Activated B cell treated with CpG ODN at 0.5 μM for 24 hours (primary cell): ENCODE measurements at places on chromosomes 11 and 22. TPM values are rescaled to one million over a fixed set of nuclear protein-coding genes. Genes with fewer than 3 reads are reported as not detected.

DNA sequence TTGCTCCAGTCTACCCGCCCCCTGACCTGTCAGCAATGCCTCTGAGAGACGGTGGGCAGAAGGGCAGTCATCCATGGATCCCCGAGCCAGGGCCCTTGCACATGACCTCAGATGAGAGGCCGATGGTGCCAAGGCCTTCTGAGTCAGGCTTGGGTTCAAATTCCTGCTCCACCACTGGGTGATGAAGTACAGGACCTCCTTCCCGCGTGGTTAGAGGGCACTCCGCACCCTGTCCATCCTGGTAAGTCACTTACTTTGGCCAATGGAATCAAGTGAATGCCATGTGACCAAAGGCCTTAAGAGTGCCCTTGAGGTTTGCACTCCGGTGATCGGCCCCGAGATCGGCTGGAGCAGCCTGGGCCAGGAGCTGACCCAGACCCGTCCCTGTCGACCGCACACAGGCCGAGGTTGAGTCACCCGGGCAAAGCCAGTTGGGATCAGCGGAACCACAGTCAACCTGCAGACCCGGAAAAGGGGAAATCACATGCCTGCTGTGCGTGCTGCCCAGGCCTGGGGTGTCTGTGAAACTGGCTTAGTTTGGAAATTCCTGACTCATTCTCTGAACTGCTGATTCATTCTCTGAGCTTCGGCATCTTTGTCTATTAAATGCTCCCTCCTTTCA lies 48.9 kb downstream of the RTL6 start:
- H3K4me3 ChIP-seq = no peak overlapping the region
- H3K27me3 ChIP-seq = no peaks in the 10 kb centered on the region
- no peaks in the 10 kb centered on the region for H3K4me1 ChIP-seq
- no peak overlapping the region for H3K27ac ChIP-seq
- no peaks in the 10 kb centered on the region for H3K36me3 ChIP-seq
- DNase-seq = no peak

- no peak overlapping the region for H3K27ac ChIP-seq
- no peak overlapping the region for H3K4me3 ChIP-seq
- H3K4me1 ChIP-seq = peaks cover 4% of the 10 kb centered on the region
- peaks cover 6% of the 10 kb centered on the region for H3K36me3 ChIP-seq
- peak; percentile 74 for DNase-seq
These were observed 112.8 kb downstream of the WNT7B start for GRCh38 chr22:45863981-45864751.

GRCh38 chr11:128552783-128553661 lies 34.3 kb downstream of the ETS1 start:
- peak overlapping the region; percentile 98 for H3K27ac ChIP-seq
- peak; percentile 47 for DNase-seq
- H3K4me1 ChIP-seq = peaks cover 72% of the 10 kb centered on the region
- H3K27me3 ChIP-seq = no peaks in the 10 kb centered on the region
- H3K4me3 ChIP-seq = peak overlapping the region; percentile 73

DNA sequence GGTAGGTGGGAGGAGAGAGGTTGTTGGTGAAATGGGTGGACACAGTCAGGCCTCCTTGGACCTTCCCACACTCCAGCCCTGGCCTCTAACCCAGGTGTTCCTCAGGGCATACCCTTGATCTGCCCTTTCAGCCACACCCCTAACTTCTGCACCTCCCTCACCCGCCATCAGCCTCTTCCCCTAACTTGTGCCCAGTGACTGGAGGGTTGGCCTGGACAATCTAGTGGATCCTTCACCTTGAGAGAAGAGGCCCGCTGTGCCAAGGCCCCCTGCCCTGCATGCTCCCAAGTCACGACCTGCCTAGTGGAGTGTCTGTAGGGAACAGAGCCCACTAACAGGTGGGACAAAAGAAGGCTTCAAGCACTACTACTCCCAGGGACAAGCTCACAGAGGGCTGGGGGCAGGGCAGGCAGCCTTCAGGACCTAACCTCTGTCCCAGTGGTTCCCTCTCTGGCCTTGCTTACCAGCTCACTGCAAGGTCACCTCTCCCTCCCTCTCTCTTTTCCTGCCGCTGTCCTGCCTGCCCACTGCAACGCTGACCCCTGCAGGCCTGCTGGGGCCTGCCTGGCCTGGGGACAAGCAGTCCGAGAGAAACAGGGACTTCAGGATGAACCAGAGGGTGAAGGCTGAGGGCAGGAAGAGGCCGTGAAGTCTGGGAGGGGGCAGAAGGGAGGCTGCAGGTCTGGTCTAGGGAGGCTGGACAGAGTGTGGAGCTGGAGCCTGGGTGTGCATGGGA lies 3.3 kb downstream of the SYT7 start:
- no peak for DNase-seq
- H3K27ac ChIP-seq = no peak overlapping the region
- H3K36me3 ChIP-seq = no peaks in the 10 kb centered on the region
- peaks cover 14% of the 10 kb centered on the region for H3K4me1 ChIP-seq
- H3K27me3 ChIP-seq = peaks cover 51% of the 10 kb centered on the region

GRCh38 chr22:37624017-37624365 lies 15.4 kb downstream of the GGA1 start:
- H3K4me1 ChIP-seq = peaks cover 61% of the 10 kb centered on the region
- H3K27ac ChIP-seq = peak overlapping the region; percentile 84
- H3K36me3 ChIP-seq = peaks cover 46% of the 10 kb centered on the region
- no peak overlapping the region for H3K4me3 ChIP-seq
- no peak for DNase-seq
- no peaks in the 10 kb centered on the region for H3K27me3 ChIP-seq

GRCh38 chr22:10781571-10782403 lies 4746.2 kb upstream of the OR11H1 start:
- DNase-seq = no peak
- no peaks in the 10 kb centered on the region for H3K27me3 ChIP-seq
- H3K27ac ChIP-seq = no peak overlapping the region
- H3K4me1 ChIP-seq = no peaks in the 10 kb centered on the region
- H3K4me3 ChIP-seq = no peak overlapping the region
- no peaks in the 10 kb centered on the region for H3K36me3 ChIP-seq

GRCh38 chr22:27192135-27192829 lies 534.9 kb downstream of the MIAT start:
- no peaks in the 10 kb centered on the region for H3K4me1 ChIP-seq
- H3K27ac ChIP-seq = no peak overlapping the region
- no peak overlapping the region for H3K4me3 ChIP-seq
- no peak for DNase-seq

DNA sequence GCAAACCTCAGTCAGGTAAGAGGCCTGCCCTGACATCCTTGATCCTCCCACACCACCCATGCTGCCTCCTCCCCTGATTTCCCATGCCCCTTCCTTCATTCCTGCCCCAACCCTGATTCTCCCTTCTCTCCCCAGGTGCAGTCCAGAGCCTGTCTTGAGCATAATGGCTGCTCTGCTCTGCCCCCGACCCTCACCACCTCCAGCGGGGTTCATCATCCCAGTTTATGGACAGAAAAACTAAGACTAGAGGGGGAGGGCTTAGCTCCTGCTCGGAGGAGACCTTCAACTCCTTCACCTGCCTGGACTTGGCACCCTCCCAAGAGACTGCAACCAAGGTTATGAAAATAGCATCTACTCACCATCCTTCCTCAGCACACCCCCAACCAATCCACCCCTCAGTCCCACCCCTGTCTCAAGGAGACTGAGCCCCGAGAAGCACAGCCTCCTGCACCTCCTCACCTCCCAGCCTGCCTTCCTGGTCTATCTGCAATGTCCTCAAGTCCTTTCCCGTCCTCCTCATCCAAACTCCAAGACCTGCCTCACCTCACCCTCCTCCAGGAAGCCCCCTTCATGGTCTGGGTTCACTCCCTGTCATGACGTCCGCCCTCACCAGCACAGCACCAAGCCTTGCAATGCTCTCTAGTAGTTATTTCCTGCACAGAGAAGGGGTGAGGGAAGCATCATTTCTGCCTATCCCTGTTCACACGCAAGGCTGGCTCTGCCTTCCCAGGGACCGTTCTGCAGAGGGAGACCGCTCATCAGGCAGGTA lies 103.1 kb downstream of the PDE2A start:
- no peak for DNase-seq
- H3K36me3 ChIP-seq = no peaks in the 10 kb centered on the region
- peaks cover 3% of the 10 kb centered on the region for H3K4me1 ChIP-seq
- peaks cover 43% of the 10 kb centered on the region for H3K27me3 ChIP-seq
- H3K4me3 ChIP-seq = no peak overlapping the region

GRCh38 chr11:75305993-75306392 lies 45.5 kb downstream of the ARRB1 start:
- H3K36me3 ChIP-seq = no peaks in the 10 kb centered on the region
- no peak for DNase-seq
- peaks cover 5% of the 10 kb centered on the region for H3K27me3 ChIP-seq

DNA sequence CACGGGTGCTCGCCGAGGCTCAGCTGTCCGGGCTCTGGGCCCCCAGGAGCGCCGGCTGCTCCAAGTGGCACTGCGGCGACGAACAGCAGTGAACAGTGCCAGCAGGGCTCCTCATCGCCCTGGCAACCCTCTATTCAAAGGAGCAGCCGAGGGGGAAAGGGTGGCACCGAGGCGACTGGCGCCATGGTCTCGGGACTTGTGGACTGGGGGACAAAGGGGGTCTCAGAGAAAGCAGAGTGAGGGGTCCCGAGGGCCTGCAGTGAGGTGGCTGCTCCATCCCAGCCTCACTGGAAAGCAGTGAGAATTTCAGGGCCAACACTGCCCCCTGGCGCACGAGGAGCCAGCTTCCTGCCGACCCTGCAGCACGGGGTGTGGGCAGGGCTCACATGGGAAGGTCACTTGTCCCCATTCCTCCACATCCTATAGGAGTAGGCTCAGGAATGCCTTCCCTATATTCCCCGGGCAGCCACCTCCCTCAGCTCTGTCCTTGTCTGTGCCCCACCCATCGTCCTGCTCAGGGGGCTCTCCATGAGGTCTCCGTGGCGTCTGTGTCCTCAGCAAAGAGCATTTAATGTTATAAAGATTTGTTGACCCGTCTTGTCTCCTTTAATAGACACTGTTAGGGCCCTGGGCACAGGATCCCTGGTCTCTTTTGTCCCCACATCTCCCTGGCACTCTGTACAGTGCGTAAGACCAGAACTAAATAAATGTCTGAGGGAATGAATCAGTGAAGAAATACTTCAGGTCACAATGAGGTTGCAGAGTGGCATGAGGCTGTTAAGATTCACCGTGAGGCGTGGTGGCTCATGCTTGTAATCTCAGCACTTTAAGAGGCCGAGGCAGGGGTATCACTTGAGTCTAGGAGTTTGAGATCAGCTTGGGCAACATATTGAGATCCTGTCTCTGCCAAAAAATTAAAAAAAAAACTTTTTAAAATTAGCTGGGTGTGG lies 26.4 kb downstream of the LRFN4 start:
- no peaks in the 10 kb centered on the region for H3K36me3 ChIP-seq
- DNase-seq = peak; percentile 54
- H3K4me1 ChIP-seq = no peaks in the 10 kb centered on the region
- H3K27me3 ChIP-seq = peaks cover 3% of the 10 kb centered on the region
- H3K4me3 ChIP-seq = no peak overlapping the region

GRCh38 chr11:33709466-33709865 lies 8.8 kb upstream of the C11orf91 start:
- no peaks in the 10 kb centered on the region for H3K4me1 ChIP-seq
- DNase-seq = no peak
- H3K27ac ChIP-seq = no peak overlapping the region
- peaks cover 34% of the 10 kb centered on the region for H3K36me3 ChIP-seq
- no peaks in the 10 kb centered on the region for H3K27me3 ChIP-seq
- H3K4me3 ChIP-seq = no peak overlapping the region

GRCh38 chr11:119907122-119907851 lies 178.3 kb upstream of the NECTIN1 start:
- no peak overlapping the region for H3K4me3 ChIP-seq
- H3K36me3 ChIP-seq = no peaks in the 10 kb centered on the region
- H3K4me1 ChIP-seq = no peaks in the 10 kb centered on the region
- H3K27me3 ChIP-seq = peaks cover 7% of the 10 kb centered on the region
- no peak overlapping the region for H3K27ac ChIP-seq
- DNase-seq = no peak

GRCh38 chr11:14907411-14908213 lies 15.6 kb upstream of the CYP2R1 start:
- peak; percentile 73 for DNase-seq
- H3K27me3 ChIP-seq = peaks cover 2% of the 10 kb centered on the region
- H3K36me3 ChIP-seq = peaks cover 2% of the 10 kb centered on the region
- H3K4me3 ChIP-seq = no peak overlapping the region

GRCh38 chr11:122320671-122321070 lies 204.7 kb upstream of the BLID start:
- DNase-seq = no peak
- no peaks in the 10 kb centered on the region for H3K36me3 ChIP-seq
- no peak overlapping the region for H3K27ac ChIP-seq
- no peaks in the 10 kb centered on the region for H3K27me3 ChIP-seq
- H3K4me3 ChIP-seq = no peak overlapping the region
- H3K4me1 ChIP-seq = no peaks in the 10 kb centered on the region

GRCh38 chr11:95231881-95232605 lies 1.0 kb upstream of the SESN3 start:
- no peak overlapping the region for H3K4me3 ChIP-seq
- H3K4me1 ChIP-seq = peaks cover 55% of the 10 kb centered on the region
- H3K36me3 ChIP-seq = peaks cover 14% of the 10 kb centered on the region
- DNase-seq = peak; percentile 66

- H3K4me3 ChIP-seq = no peak overlapping the region
- no peak for DNase-seq
- no peak overlapping the region for H3K27ac ChIP-seq
- no peaks in the 10 kb centered on the region for H3K4me1 ChIP-seq
- H3K36me3 ChIP-seq = no peaks in the 10 kb centered on the region
- H3K27me3 ChIP-seq = no peaks in the 10 kb centered on the region
These were observed 252.2 kb upstream of the MTNR1B start for GRCh38 chr11:92717240-92717639.

- no peak overlapping the region for H3K4me3 ChIP-seq
- no peaks in the 10 kb centered on the region for H3K4me1 ChIP-seq
- no peak for DNase-seq
- no peak overlapping the region for H3K27ac ChIP-seq
These were observed 3.9 kb downstream of the SCGB1D1 start for GRCh38 chr11:62193952-62194351.

DNA sequence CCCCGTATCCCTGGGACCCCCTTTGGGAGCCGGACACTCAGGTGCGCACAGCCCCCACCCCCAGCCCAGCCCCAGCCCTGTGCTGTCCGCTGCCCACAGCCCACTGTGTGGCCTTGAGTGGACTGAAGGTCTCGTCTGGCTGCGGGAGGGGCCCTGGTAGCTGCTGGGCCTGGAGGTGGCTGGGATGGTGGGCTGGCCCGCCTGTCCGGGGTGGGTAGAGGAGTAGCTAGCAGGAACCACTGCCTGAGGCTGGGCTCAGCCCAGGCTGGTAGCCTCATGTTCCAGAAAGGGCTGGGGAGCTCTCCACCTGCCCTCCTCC lies 4.6 kb upstream of the MUC6 start:
- no peaks in the 10 kb centered on the region for H3K27me3 ChIP-seq
- H3K4me1 ChIP-seq = no peaks in the 10 kb centered on the region
- H3K27ac ChIP-seq = no peak overlapping the region
- no peak for DNase-seq

DDX17 gene
- 533 and 612 TPM in 2 replicates for total RNA-seq

APOL4 gene
- total RNA-seq = 0.05 TPM in 1 of 2 replicates, not detected in the other

TPST2 gene
- 10.4 and 11.0 TPM in 2 replicates for total RNA-seq

INSC gene
- total RNA-seq = not detected in 2 replicates

SCN3B gene
- total RNA-seq = not detected in 2 replicates

PRRG4 gene
- 0.17 and 0.33 TPM in 2 replicates for total RNA-seq

SWAP70 gene
- 277 and 288 TPM in 2 replicates for total RNA-seq
